Neural crest cell (in vitro differentiated cells): ENCODE measurements at places on chromosomes 1 and 21. TPM values are rescaled to one million over a fixed set of nuclear protein-coding genes. Genes with fewer than 3 reads are reported as not detected.
A peak's percentile ranks its signal among the peaks of the same experiment; 100 is the strongest.

DNA sequence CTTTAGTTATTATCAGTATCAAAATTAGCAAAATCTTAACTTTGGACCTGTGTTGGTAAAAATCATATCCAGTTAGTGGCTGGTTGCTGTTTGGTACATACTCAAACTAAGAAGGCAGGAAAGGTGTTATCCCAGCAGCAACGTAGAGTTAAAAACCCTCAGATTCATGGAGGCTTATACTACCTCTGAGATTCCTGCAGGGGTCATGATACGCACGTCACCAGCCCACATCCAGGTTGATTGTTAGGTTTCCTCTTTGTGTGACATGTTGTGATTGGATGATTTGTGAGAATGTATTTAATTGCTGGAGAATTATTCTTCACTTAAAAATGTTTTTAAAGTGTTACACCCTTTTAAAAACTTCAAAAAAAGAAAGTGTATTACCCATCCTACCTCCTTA is 423.3 kb upstream of the ADGRL2 start:
- no peaks in the 10 kb centered on the region for H3K36me3 ChIP-seq
- no peak overlapping the region for H3K27ac ChIP-seq
- H3K4me3 ChIP-seq: no peak overlapping the region
- H3K4me1 ChIP-seq: peaks cover 24% of the 10 kb centered on the region

DNA sequence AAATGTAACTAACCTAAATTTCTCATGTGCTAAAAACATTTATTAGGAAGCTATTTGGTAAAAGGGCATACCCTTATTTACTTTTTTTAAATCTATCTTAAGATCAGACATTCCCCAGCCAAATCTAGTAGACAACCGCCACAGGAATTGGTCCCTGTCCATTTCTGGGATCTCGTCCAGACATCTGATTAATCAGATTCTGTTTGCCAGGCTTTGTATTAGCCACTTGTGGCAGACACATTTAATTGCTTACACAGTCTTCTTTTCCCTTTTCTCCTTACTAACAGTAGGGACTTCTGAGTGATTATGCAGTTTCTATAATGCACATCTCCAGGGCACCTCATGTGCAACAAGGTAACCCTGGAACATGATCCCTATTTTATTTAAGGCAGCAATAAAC is 449.0 kb upstream of the RGS18 start:
- no peaks in the 10 kb centered on the region for H3K4me1 ChIP-seq
- H3K27me3 ChIP-seq: no peaks in the 10 kb centered on the region
- H3K36me3 ChIP-seq: no peaks in the 10 kb centered on the region

GRCh38 chr1:70552662-70553566 is 141.8 kb downstream of the CTH start:
- no peak for DNase-seq
- H3K27me3 ChIP-seq: peaks cover 16% of the 10 kb centered on the region
- H3K4me1 ChIP-seq: no peaks in the 10 kb centered on the region
- no peak overlapping the region for H3K4me3 ChIP-seq

GRCh38 chr1:161032409-161032808 is 6.4 kb downstream of the TSTD1 start:
- peaks cover 5% of the 10 kb centered on the region for H3K4me1 ChIP-seq
- no peak overlapping the region for H3K4me3 ChIP-seq
- no peak for DNase-seq

- H3K36me3 ChIP-seq: no peaks in the 10 kb centered on the region
- no peak overlapping the region for H3K27ac ChIP-seq
- H3K27me3 ChIP-seq: peaks cover 3% of the 10 kb centered on the region
- DNase-seq: no peak
These were observed 81.7 kb upstream of the ATP1B1 start for GRCh38 chr1:169024800-169025271.

DNA sequence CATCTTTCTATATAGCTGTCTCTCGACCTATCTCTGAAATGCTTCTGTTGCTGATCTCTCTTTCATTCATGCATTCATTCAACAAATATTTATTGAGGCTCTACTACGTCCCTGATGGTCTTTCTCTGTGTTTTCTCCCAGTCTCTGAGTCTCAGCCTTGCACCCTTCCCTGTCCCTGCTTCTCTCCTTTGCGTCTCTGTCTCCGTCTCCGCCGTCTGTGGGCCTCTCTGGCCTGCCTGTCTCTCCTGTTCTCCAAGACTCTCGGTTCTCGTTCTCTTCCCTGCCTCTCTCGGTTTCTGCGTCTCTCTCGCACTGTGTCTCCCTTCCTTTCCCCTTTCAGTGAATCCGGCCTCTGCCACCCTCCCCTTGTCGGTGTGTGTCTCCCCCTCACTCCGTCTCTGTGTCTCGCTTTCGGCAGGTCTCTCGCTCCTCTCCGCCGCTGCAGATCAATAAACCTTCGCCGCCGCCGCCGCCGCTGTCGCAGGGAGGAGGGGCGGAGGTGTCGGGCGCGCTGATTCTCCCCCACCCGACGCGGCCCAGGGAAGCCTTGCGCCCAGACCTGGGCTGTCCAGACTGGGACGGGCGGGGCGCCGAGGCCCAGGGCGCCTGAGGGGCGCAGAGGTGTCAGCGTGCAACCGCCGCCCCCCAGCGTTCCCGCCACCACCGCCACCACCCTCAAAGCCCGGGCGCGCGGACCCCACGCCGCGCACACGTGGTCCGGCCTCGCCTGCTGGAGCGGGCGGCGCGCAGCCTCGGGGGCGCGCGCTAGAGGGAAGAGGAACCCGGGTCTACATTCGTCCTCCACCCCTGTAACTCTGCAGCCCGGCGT is 3.0 kb downstream of the EFNA3 start:
- no peak for DNase-seq
- no peaks in the 10 kb centered on the region for H3K36me3 ChIP-seq
- peaks cover 45% of the 10 kb centered on the region for H3K4me1 ChIP-seq
- H3K4me3 ChIP-seq: peak overlapping the region; percentile 84
- peaks cover 68% of the 10 kb centered on the region for H3K27me3 ChIP-seq
- H3K27ac ChIP-seq: no peak overlapping the region

GRCh38 chr1:234926264-234926558 is 202.4 kb downstream of the TOMM20 start:
- no peak overlapping the region for H3K4me3 ChIP-seq
- peak overlapping the region; percentile 95 for H3K27ac ChIP-seq
- H3K4me1 ChIP-seq: peaks cover 43% of the 10 kb centered on the region
- H3K27me3 ChIP-seq: no peaks in the 10 kb centered on the region
- no peaks in the 10 kb centered on the region for H3K36me3 ChIP-seq
- DNase-seq: no peak

GRCh38 chr21:39863111-39863510 is 4.1 kb upstream of the PCP4 start:
- peaks cover 10% of the 10 kb centered on the region for H3K27me3 ChIP-seq
- peaks cover 5% of the 10 kb centered on the region for H3K4me1 ChIP-seq
- no peak overlapping the region for H3K27ac ChIP-seq
- no peak overlapping the region for H3K4me3 ChIP-seq
- no peak for DNase-seq

GRCh38 chr1:18100491-18101063 is 7.0 kb upstream of the IGSF21 start:
- H3K4me3 ChIP-seq: no peak overlapping the region
- no peaks in the 10 kb centered on the region for H3K4me1 ChIP-seq
- DNase-seq: peak; percentile 71
- H3K36me3 ChIP-seq: no peaks in the 10 kb centered on the region

- no peak overlapping the region for H3K27ac ChIP-seq
- peaks cover 3% of the 10 kb centered on the region for H3K27me3 ChIP-seq
- H3K4me3 ChIP-seq: no peak overlapping the region
- no peaks in the 10 kb centered on the region for H3K36me3 ChIP-seq
These were observed 12.6 kb upstream of the EPS8L3 start for GRCh38 chr1:109776206-109776835.

DNA sequence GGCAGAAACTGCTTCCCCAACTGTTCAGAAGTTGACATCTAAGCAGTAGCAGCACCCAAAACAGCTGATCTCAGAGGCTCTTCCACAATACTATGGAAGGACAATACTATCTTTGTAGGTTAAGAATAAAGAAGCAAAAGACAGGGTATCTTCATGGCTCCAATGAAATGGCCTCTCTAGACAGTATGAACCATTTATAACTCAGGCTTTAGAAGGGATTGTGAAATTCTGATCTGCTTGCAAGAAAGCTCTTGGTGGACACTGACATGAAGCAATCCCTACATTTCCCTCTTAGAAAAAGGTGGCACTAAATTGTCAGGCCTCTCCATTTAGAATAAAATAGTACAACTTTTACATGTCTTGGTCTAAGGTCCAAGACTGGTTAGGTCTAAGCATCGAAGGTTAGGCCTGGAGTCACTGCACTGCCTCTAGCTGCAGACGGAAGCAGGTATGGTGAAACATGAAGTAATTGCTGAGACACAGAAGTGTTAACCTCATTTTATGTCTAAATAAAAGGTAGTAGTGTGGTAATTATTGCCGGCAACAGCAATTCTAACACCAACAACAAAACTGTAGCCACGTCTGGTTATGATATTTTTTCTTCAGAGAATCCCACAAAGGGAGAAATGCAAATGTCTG is 50.6 kb upstream of the HP1BP3 start:
- no peak overlapping the region for H3K4me3 ChIP-seq
- H3K27me3 ChIP-seq: no peaks in the 10 kb centered on the region
- no peaks in the 10 kb centered on the region for H3K4me1 ChIP-seq
- no peak overlapping the region for H3K27ac ChIP-seq
- DNase-seq: no peak

DNA sequence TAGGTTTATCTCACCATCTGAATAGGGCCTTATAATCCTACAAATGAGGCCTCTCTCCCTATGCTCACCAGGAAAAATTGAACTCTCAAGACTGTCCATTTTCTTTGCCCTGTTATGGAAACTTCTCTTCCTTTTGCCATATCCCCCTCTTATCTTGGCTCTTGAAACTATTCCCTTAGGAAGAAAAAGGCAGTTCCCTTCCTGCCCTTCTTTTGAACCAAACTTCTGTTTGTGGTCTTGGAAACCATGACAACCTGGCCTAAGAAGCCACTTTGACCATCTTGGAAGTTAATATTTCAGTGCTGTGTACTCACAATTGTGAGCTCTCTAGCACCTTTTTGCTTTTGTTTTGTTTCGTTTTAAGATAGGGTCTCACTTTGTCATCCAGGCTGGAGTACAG is 40.0 kb downstream of the ATP2B4 start:
- H3K36me3 ChIP-seq: no peaks in the 10 kb centered on the region
- H3K27ac ChIP-seq: no peak overlapping the region
- no peak overlapping the region for H3K4me3 ChIP-seq
- peaks cover 52% of the 10 kb centered on the region for H3K4me1 ChIP-seq
- no peaks in the 10 kb centered on the region for H3K27me3 ChIP-seq

DNA sequence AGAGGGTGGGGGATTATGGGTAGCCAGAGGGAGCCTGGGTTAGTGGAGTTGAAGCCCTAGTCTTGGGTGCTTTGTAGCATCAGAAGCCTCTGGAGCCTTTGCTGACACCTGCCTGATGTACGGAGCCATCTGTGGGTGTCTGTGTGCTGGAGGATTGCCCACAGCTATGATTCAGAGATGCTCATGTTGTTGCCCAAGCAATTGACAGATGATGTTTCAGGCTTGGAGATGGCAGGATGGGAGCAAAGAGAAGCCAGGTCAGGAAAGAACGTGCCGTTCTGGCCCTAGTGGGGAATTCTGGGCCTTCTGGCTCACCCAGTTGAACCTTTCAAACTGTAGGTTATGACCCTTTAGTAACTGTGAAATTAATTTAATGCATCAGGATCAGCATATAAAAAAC is 27.6 kb downstream of the COQ8A start:
- H3K4me1 ChIP-seq: no peaks in the 10 kb centered on the region
- no peak overlapping the region for H3K4me3 ChIP-seq

GRCh38 chr1:151024540-151025146 is 11.7 kb upstream of the BNIPL start:
- no peak overlapping the region for H3K27ac ChIP-seq
- peaks cover 3% of the 10 kb centered on the region for H3K4me1 ChIP-seq
- DNase-seq: peak; percentile 78
- no peak overlapping the region for H3K4me3 ChIP-seq

- H3K4me1 ChIP-seq: no peaks in the 10 kb centered on the region
- H3K27ac ChIP-seq: no peak overlapping the region
- H3K4me3 ChIP-seq: no peak overlapping the region
- no peaks in the 10 kb centered on the region for H3K36me3 ChIP-seq
- no peak for DNase-seq
These were observed 253.9 kb downstream of the DUSP10 start for GRCh38 chr1:221487781-221488524.

GRCh38 chr1:89767618-89768017 is 53.2 kb upstream of the LRRC8D start:
- peaks cover 34% of the 10 kb centered on the region for H3K27me3 ChIP-seq
- H3K27ac ChIP-seq: no peak overlapping the region
- no peak for DNase-seq
- peaks cover 16% of the 10 kb centered on the region for H3K4me1 ChIP-seq

GRCh38 chr1:22645931-22646330 is 2.5 kb downstream of the C1QC start:
- no peak for DNase-seq
- H3K27me3 ChIP-seq: peaks cover 7% of the 10 kb centered on the region
- no peak overlapping the region for H3K27ac ChIP-seq

GRCh38 chr1:246782120-246782900 is 58.1 kb downstream of the SCCPDH start:
- no peak for DNase-seq
- H3K4me3 ChIP-seq: no peak overlapping the region
- no peaks in the 10 kb centered on the region for H3K4me1 ChIP-seq

GRCh38 chr1:49728377-49728776 is 295.4 kb downstream of the AGBL4 start:
- H3K4me3 ChIP-seq: no peak overlapping the region
- H3K36me3 ChIP-seq: peaks cover 8% of the 10 kb centered on the region
- H3K27ac ChIP-seq: no peak overlapping the region
- DNase-seq: no peak
- H3K27me3 ChIP-seq: no peaks in the 10 kb centered on the region
- H3K4me1 ChIP-seq: no peaks in the 10 kb centered on the region

DNA sequence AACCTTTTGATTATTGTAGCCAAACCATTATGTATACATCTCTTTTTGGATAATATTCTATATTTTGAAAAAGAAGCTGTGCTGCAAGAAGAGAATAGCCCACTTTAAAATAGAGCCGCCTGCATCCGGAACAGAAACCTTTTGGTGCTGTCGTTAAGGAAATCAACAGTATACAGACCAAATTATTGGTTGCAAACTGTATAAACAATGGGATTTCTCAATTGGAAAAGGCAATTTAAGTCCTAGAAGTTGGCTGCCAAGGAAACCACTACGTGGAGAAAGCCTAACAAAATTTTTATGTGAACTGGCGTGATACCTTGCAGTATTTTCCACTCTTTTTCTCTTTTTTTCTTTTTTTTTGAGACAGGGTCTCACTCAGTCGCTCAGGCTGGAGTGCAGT is 25.8 kb downstream of the DESI2 start:
- H3K27me3 ChIP-seq: no peaks in the 10 kb centered on the region
- no peak overlapping the region for H3K27ac ChIP-seq
- no peak overlapping the region for H3K4me3 ChIP-seq
- peaks cover 27% of the 10 kb centered on the region for H3K36me3 ChIP-seq
- no peak for DNase-seq

Gene C1QA
- not detected in 2 replicates for total RNA-seq

Gene UBE2U
- total RNA-seq: not detected in 2 replicates

Gene LRRC8B
- 21.7 and 23.5 TPM in 2 replicates for total RNA-seq

Gene TFB2M
- total RNA-seq: 9.0 and 9.4 TPM in 2 replicates

Gene HOOK1
- 2.1 TPM in 2 replicates for total RNA-seq

Gene TCP10L
- total RNA-seq: 1.7 and 2.2 TPM in 2 replicates

Gene IGFN1
- not detected in 2 replicates for total RNA-seq

Gene FGR
- not detected in 2 replicates for total RNA-seq
